ENCODE measurements at places on chromosomes 7 and 10.
A peak's percentile ranks its signal among the peaks of the same experiment; 100 is the strongest.

DNA sequence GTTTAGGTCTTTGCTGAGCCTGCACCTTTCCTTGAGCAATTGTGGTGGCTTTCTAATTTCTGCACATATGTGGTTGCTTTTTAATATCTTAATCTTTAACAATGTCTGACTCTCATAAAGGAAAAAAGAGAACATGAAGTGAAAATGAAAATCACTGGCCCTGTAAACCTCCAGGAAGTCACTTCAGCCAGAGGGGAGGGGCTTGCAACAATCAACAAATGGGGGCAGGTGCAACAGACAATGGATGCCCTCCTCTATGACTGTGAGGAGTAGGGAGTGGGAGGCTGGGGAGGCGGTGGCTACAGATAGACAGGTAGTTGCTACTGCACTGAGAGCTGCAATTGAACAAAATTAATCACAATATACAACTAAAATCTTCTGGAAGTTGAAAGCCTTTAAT, 1377.4 kb downstream of the XPNPEP1 start:
- DNase-seq = no peak

DNA sequence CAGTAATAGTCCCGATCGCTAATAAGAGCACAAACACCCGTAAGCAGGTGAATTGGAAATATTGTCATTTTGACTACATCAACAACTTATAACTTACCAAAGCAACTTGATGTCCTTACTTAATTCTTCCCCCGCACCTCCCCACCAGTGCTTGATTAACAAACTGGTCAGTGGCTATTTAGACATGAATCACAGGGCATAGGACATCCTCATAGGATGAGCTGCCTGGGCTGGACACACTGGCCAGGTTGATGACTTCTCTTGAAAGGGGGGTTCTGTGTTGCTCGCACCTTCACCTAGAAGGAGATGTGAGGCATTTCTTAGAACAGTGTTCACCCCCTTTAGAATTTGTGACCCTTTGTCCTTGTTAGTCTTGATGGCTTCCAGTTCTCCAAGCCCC, 163.2 kb downstream of the TCF7L2 start:
- DNase-seq = no peak

DNA sequence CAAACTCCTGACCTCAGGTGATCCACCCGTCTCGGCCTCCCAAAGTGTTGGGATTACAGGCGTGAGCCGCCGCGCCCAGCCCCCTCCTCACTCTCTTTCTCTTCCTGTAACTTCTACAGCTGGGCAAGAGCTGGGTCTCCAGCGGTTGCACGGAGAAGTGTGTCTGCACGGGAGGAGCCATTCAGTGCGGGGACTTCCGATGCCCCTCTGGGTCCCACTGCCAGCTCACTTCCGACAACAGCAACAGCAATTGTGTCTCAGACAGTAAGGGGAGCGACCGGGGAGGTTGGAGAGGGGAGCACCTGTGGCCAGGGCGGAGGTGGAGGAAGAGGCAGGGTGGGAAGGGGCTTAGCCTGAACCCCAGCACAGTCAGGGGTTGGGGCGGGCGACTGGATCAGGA, 41.4 kb downstream of the EPHB4 start:
- DNase-seq = no peak

DNA sequence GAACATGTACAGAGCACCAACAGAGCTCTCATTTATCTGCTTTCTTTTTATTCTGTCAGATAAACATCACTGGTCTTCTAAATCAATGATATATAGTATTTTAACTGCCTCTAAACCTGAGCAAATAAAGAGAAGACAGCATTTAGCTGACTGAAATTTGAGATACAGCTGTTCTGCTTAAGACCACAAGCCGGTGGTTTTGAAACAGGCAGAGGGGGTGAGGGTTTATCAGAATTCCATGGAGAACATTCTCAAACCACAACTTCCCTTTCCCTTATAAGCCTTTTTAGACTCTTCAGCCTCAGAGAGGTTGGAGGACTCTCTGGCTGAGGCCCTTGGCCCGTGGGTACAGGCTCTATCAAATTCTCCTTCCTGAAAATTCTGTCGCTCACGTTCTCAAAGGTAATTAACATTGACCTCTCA, 87.4 kb upstream of the RSU1 start:
- no peak for DNase-seq

GRCh38 chr7:36896956-36897590, 172.8 kb upstream of the AOAH start:
- DNase-seq = no peak

DNA sequence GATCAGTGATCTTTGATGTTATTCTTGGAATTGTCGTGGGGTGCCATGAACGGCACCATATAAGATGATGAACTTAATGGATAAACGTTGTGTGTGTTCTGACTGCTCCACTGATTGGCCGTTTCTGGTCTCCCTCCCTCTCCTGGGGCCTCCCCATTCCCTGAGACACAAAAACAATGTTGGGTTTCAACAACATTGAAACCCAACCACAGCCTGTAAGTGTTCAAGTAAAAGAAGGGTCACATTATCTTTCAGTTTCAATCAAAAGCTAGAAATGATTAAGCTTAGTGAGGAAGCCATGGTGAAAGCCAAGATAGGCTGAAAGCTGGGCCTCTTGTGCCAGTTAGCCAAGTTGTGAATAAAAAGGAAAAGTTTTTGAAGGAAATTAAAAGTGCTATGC, 19.5 kb downstream of the EN2 start:
- DNase-seq = no peak

- no peak for DNase-seq
Observed at GRCh38 chr7:64619705-64620104, 46.2 kb upstream of the ZNF107 start.

- DNase-seq = no peak
Observed at GRCh38 chr7:31074403-31075085, 22.4 kb downstream of the ADCYAP1R1 start.

- no peak for DNase-seq
Observed at GRCh38 chr7:139714163-139714901, 63.5 kb downstream of the HIPK2 start.

GRCh38 chr7:37577412-37577811, 106.2 kb upstream of the GPR141 start:
- no peak for DNase-seq

DNA sequence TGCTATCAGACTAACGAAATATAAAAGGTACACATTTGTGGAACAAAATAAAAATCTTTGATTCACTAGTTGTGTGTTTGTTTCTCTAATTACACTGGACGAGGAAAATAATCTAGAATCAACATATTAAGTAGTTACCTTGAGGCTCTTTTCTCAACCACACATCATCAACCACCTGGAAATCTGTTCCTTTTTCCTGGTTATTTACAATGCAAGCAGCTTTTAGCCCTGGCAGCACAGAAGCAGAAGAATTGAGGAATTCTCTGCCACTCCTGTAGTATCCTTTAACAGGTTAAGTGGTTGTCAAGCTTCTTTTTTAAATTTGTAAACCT, 23.7 kb downstream of the NUP42 start:
- DNase-seq = no peak

- no peak for DNase-seq
Observed at GRCh38 chr7:114468844-114469243, 54.2 kb downstream of the FOXP2 start.

- no peak for DNase-seq
Observed at GRCh38 chr10:88041243-88042159, 178.1 kb downstream of the PTEN start.

GRCh38 chr7:126511046-126511445, 741.7 kb downstream of the GRM8 start:
- no peak for DNase-seq

- no peak for DNase-seq
Observed at GRCh38 chr10:32357056-32357735, 10.2 kb upstream of the EPC1 start.

DNA sequence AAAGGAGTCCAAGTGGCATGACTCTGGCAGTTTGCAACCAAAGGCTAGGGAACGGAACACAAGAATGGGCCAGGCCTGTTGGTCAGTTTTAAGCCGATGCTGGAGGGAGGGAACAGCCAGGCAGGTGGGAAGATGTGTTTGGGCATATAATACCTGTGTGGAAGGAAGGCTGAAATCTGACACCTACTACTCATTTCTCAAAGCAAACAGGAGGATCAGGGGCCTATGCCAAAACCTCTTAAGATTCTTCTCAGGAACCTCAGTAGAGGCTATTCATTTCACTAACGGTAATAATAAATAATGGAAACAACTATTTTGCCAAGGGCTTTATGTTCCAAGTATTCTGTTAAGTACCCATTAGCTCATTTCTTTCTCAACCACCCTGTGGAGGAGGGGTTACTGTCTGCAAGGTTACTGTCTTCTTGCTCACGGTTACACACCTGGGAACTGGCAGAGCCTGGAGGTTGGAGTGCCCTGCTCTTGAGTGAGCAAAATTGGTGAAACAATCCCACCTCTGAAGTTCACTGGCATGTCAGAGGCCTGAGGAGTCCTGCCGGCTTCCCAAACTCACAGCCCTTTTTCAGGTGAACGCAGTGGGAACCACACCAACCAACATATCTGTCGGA, 35.5 kb downstream of the GOT1 start:
- no peak for DNase-seq

GRCh38 chr7:98250789-98251188, 1.2 kb downstream of the TECPR1 start:
- DNase-seq = no peak

- no peak for DNase-seq
Observed at GRCh38 chr10:70317943-70318318, 34.1 kb upstream of the NPFFR1 start.

- no peak for DNase-seq
Observed at GRCh38 chr10:108591417-108591816, 1331.9 kb downstream of the XPNPEP1 start.

DNA sequence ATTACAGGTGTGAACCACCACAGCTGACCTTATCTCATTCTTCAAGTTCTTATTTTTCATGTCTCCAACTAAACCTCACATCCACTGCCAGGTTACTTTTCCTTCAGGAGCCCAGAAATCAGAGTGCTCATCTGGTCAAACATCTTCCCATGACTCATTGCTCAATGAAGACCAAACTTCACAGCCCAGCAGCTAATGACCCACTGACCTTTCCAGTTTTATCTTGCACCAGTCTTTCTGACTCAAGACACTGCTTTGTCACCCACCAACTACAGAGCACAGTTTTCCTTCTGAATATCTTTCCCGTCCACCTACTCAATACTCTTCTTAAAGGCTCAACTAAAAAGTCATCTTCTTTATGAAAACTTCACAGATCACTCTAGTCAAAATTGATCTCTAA, 245.1 kb downstream of the CHCHD3 start:
- no peak for DNase-seq

- no peak for DNase-seq
Observed at GRCh38 chr10:114391599-114391998, 12.7 kb downstream of the AFAP1L2 start.

GRCh38 chr7:10101351-10101750, 872.3 kb upstream of the PHF14 start:
- DNase-seq = no peak

- DNase-seq = peak; percentile 17
Observed at GRCh38 chr7:50092579-50093491, at the start of gene ZPBP. Gene ZPBP (minus strand): TSS chr7:50093246. CDS start chr7:50093194, 52 bp downstream.

DNA sequence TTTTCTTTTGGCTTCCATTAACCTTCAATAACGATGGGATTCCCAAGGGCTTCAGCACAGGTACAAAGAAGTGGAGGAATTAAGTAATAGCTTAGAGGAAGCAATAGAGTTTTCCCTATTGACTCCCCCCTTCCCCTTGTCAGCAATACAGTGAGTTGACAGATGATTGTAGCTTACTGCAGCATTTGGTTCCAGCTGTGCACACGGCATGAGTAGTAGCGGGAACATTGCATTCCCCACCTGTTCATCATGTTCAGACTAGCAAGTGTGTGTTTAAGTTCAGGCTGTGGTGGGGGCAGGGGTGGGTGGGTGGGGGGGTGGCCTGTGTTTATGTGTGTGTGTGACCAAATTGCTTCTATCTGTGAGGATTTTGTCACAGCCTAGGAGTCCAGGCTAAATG, 4.6 kb upstream of the ADRA2A start:
- DNase-seq = no peak

DNA sequence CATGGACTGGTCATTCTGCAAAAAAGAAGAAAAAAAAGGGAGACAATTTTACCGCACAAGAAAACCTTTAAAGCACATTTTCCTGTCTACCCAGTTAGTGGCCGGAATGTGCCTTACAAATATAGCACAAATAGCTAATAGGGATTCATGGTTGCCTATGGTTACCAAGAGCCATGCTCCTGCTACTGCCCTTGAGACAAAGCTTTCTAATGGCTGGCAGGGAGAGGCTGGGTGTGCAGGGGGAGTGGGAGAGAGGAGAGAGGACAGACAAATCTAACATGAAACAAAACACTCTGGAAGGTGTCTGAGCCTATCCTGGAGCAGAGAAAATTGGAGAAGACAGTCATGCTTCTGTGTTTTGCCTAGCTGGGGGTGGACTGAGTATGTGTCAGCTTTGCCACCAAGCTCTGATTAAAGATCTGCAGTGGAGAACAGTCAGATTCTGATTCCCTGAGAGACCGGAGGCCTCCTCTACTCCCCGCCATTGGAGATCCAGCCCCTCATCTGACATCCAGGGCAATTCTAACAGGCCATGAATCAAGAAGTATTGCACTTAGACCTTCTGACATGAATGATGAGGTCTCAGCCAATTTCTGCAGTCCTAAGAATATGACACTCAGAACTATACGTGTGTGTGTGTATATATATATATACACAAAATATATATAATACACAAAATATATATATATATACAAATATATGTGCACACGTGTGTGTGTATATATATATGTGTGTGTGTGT, 80.2 kb downstream of the PRTFDC1 start:
- no peak for DNase-seq

DNA sequence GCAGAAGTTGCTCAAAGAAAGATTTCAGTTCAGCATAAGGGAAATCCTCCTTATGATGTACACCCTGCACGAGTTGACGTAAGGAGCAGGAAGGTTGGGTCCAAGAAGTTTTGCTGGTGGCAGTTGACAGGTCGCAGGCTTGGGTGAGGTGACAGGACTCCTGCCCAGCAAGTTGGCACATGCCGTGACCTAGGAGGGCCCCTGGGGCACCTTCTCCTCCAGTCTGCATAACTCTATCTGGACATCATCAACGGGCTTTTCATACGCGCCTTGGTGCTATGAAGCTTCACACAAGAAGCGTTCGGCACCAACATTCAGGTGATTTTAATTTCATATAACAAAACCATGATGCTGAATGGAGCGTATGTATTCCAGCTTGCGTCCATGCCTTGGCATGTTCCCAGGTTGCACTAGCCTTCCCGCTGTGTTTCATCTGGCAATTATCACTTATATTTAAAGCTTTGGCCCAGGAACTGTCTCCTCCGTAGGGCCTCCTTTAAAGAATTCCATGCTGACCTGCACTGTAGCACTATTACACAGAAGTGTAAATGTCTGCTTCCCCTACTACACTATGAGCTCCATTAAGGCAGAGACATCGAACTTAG, 651.6 kb upstream of the FOXK1 start:
- no peak for DNase-seq

GRCh38 chr7:55898287-55898686, 11.0 kb downstream of the ZNF713 start:
- DNase-seq = no peak

DNA sequence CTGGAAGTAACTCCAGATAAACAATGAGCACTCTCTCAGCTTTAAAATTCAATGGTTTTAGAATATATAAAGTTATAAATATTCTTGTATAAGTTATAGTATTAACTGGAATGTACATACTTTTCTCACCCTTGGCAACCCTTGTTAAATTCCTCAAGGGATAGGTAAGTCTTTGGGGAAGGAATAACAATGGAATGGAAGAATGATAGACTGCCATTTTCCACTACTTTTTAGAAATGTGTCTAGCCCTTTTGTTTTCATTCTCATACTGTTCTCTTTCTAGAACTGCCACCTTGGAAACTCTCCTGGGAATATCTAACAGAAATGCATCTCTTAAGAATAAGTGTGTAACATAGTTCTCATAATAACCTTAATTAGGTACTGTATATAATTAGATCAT, 8.3 kb downstream of the KIF5B start:
- no peak for DNase-seq

- no peak for DNase-seq
Observed at GRCh38 chr7:6655636-6656385, 18.7 kb downstream of the ZNF316 start.
